SK-N-SH (cell line): ENCODE measurements at places on chromosomes 2 and 18. TPM values are rescaled to one million over a fixed set of nuclear protein-coding genes. Genes with fewer than 3 reads are reported as not detected.

Gene CDH2
- 146 and 186 TPM in 2 replicates for polyA plus RNA-seq

Gene TCF23
- not detected in 2 replicates for polyA plus RNA-seq

Gene STEAP3
- polyA plus RNA-seq, result 30.6 and 34.3 TPM in 2 replicates

GRCh38 chr18:53864770-53865169 lies 359.7 kb downstream of the MBD2 start:
- DNase-seq, result peak; percentile 14

GRCh38 chr18:48762836-48763718 lies 187.7 kb downstream of the SMAD7 start:
- DNase-seq, result no peak

DNA sequence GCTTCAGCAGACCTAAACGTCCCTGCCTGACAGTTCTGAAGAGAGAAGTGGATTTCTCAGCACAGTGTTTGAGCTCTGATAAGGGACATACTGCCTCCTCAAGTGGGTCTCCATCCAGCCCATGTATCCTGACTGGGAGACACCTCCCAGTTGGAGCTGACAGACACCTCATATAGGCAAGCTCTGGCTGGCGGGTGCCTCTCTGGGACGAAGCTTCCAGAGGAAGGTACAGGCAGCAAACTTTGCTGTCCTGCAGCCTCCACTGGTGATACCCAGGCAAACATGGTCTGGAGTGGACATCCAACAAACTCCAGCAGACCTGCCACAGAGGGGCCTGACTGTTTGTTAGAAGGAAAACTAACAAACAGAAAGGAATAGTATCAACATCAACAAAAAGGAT lies 728.4 kb downstream of the MBD2 start:
- no peak for DNase-seq

GRCh38 chr18:76587147-76587878 lies 92.3 kb upstream of the ZNF516 start:
- DNase-seq, result no peak

GRCh38 chr2:129275706-129276105 lies 703.8 kb upstream of the RAB6C start:
- DNase-seq, result no peak

DNA sequence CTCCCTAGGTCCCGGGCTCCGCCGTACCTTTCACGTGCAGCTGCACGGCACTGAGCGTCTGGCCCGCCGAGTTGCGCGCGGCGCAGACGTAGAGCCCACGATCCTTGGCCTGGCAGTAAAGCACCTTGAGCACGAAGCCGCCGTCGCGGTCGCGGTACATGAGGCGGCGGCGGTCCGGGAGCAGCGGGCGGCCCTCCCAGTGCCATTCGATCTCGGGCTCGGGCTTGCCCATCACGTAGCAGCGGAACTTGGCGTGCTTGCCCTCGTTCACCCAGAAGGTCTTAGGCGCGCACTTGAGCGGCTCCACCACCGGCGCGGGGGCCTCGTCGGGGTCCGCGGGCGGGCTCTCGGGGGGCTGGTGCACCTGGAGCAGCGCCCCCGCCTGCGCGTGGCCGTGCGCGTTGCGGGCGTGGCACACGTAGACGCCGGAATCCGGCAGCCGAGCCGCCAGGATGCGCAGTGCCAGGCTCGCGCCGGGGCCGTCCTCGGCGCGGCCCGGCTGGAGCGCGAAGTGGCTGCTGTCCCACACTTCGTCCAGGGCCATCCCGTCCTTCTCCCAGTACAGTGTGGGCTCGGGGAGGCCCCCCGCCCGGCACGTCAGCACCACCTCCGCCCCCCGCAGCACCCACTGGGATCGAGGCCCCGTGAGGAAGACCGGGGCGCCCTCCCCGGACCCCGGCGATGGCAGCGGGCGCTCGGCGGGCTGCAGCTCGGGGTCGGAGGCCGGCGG lies 980 bp downstream of the OBSL1 start:
- DNase-seq, result peak; percentile 83

DNA sequence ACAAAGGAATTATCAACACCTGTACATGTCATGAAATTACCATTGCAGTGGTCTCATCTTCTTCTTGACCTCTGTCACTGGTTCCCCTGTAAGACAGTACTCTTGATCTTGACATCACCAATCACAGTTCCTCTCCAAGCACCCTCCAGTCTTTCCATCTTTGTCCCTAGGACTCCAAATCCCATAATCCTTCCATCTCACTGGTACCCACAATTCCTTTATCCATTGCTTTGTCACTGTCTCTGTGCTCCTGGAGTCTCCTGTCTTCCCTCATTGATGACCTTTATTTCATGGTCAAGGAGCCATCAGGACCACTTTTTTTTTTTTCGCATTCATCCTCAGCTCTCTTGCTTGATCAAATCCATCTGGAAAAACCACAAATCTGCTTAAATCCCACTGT lies 56.7 kb downstream of the COL4A3 start:
- no peak for DNase-seq

DNA sequence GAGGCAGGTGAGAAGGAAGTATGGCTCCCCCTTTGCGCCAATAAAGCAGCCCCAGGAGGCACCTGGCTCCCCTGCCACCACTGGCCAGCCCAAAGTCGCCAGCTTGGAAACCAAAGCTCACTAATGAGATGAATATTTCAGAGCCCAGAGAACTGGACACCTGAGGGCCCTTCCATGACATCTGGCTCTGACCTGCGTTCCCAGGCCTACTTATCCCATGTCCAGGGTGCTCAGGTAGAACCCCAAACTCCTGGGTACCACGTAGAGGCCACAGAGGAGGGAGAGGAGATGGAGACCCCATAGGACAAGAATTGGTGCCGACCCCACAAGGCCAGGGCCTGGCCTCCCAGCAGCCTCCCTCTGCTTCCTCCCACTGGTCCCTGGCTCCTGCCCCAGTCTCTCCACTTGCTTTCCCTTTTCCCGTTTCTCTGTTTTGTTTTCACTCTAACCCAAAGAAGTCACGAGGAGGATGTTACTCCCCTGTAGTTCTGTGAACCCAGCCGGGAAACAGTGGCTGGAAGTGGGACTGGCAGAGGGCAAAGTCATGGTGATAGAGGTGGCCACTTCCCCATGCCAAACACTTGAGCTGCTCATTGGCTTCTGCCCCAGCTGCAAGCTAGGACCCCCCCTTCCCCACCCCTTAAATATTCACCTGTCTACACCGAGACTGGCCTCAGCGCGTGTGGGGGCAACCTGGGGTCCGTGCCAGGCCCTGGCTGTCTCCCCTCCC lies 820 bp downstream of the TMBIM1 start:
- no peak for DNase-seq

- no peak for DNase-seq
These were observed 48.1 kb downstream of the HPCAL1 start for GRCh38 chr2:10350761-10351160.

GRCh38 chr2:101331202-101331601 lies 22.7 kb upstream of the RNF149 start:
- no peak for DNase-seq

GRCh38 chr2:168964251-168964807 lies 63.2 kb downstream of the G6PC2 start:
- no peak for DNase-seq

GRCh38 chr18:63346031-63346430 lies 21.0 kb downstream of the KDSR start:
- no peak for DNase-seq

GRCh38 chr2:221853297-221853696 lies 281.2 kb upstream of the EPHA4 start:
- no peak for DNase-seq
